ENCODE measurements at places on chromosomes 12 and 14.
A peak's percentile ranks its signal among the peaks of the same experiment; 100 is the strongest.

DNA sequence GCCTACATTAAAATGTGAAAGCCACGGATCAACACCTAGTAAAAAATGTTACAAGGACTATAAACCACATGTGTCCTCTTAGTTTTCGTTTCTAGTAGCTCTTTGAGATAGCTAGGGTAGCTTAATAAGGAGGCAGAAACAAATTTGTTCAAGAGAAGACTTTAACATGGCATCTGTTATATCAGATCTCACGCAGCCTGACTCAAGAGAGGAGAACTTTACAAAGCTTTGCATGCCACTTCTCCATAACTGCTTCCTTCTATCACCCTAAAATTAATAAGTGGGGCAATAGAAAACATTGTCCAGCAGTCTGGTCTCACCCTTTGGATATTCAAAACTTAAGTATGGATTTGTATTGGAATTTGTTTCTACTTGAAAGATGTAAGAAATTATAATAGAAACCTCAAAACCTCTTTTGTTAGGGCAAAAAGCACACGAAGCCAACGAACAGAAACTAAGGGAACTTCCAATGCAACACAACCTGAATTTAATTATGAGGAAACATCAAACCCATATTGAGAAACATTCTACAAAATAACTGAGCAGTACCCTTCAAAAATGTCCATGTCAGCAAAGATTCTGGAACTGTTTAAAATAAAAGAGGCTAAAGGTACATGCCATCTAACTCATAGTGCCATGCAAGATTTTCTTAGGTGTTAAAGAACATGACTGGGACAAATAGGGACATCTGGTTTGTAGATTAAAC lies 194.8 kb downstream of the LRIG3 start:
- DNase-seq: no peak

DNA sequence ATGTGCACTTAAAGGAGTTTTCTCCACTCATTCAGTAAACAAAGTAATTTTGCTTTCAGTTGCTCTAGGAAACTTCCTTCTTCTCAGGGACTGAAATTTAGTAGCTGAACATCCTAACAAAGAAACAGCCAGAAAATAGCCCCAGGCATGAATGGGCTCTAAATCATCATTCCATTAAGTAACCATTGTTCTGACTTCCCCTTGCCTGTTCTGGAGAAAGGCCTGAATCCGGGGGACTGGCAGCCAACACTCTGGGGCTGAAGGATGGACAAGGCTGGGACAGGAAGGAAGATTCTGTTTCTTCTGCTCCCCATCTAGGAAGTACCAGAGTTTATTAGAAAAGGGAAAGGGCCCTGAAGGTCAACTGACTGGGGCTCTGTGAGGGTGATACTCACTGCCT lies 104.5 kb downstream of the ESRRB start:
- no peak for DNase-seq

DNA sequence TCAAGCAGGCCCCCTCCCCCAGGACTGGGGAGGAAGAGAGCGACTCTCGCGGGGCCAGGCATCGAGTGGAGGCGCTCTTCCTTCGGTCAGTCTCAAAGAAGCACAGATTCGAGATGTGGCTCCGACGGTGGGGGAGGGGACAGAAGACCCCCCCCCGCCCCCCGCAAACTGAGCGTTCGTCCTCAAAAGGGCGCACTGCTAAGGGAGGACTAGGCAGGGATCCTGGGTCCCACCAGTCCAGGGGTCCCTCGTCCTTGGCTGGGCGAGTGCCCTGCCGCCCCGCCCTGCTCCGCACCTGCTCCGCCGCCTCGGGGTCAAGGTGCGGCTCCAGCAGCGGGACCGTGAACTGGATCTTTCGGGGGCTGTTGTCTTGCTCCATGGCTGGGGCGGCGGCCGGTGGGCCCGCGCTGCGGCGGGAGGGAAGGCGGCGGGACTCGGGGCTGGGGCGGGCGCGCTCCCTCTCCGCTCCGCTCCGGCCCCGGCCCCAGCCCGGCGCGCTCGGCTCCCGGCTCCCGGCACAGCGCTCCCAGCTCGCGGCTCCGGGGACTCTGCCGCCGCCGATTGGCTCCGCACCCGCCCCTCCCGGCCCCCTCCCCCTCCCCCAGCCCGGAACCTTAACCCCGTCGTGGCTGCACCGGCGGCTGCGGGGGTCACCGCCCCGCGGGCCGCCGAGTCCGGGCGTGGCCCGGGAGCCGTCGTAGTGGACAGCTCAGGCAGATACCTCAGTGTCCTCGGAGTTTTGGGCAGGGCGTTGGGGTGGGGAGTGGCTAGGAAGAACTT lies at the start of gene PPP1R1A:
Gene PPP1R1A (minus strand): TSS at position 550 of the 780 bp plus-strand sequence. CDS start 171 bp downstream, at position 379.
- DNase-seq: no peak

GRCh38 chr12:127145929-127146789 lies 1120.8 kb upstream of the TMEM132C start:
- peak; percentile 66 for DNase-seq

DNA sequence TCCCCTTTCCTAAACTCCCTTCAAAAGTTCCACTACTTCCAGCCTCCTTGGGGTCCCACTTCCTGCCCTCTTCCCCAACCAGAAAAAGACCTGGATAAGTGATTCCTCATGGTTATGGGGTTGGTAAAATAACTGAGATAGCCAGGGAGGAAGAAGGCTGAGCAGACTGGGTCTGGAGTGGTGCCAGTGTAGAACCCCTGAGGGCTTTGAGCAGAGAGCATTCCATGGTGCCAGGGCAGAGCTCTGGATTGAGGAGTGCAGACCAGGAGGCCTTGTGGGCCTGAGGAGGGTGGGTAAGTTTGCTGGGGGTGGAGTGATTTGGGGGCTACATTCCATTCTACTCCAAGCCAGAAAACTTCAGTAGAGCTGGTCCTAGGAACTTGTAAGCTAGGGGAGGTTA lies 9.5 kb upstream of the CISTR start:
- DNase-seq: no peak

DNA sequence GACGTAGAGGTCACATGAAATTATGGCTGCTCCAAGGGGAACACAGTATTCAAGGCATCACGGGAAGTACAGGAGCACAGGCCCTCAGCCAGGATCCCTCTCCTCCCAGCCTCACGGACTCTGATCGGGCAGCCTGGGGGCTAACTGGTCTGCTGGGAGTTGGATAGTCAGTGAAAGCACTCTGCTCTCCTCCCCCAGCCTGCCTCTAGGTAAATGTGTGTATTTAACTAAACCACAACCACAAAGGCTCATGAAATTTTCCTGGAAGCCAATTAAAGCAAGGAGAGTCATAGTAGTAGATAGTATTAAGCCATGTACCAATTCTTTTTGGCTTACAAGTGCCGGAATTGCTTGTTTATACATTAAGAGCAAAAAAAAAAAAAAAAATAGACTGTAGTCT lies 254.3 kb downstream of the MSRB3 start:
- DNase-seq: no peak

DNA sequence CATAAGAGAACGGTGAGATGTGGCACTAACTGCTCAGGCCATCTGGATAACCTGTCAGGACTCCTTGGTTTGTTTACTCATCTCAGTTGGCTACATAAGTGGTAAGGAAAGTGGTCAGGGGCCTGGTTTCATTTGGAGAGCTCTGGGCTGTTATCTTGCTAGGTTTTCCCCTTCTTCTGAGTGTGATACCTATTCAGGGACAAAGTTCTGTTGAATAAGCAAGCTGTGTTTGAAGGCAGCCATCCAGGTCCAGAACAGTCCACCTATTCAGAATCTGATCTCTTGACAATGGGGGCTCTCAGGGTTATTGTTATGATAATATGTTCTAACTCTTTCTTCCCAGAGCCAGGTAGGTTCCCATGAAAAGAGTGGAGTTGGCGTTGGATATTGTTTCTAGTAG lies 194.9 kb downstream of the PAH start:
- no peak for DNase-seq

- no peak for DNase-seq
Observed at GRCh38 chr14:64501411-64502171, 2.0 kb downstream of the ZBTB25 start.

DNA sequence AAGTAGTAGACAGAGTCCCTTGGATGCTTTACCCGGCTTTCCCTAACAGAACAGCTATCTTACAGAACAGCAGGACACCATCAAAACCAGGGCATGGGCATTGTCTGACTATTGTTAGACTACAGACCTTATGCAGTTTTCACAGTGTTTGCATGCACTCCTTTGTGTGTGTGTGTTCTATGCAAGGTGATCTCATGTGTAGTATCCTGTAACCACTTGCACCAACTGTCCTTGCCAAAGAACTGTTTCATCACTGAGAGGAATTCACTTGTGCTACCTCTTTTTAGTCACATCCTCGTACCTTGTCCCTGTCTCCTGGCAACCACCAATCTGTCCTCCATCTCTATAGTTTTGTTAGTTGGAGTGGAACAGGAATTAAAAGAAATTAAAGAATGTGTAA lies 183.6 kb upstream of the PZP start:
- DNase-seq: no peak

DNA sequence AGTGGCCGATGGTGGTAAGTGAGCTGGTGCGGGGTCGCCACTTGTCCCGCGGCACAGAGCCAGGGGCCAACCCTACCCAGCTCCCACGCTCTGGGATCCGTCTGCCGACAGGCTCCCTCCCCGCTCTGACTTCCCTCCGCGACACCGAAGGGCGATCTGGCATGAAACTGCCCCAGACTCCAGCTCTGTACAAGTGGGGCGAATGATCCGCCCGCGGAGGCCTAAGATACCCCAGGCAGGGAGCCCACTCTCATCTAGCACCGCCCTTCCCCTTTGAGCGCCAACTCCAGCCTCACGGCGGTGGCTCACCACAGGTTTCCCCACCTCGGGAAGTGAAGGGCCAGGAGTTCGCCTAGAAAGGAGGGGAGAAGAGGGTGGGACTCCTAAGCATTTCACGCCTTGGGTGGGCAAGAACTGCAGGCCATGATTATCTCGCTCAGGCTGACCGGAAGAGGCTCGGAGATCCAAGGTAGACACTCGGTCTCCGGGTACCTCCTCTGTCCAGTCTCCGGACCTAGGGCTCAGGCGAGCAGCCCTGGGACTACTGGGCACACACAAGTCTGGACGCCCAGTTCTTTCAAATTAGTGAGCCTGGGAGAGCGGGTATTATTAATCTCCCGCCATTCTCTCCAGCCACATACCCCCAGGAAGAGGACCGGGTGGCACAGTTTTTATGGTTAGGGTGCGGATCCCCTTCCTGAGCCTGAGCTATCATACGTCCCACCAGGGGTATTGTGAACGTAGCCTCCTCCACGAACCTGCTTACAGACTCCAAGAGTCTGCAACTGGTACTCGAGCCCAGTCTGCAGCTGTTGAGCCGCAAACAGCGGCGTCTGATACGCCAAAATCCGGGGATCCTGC lies 849 bp downstream of the WNT1 start:
- no peak for DNase-seq

DNA sequence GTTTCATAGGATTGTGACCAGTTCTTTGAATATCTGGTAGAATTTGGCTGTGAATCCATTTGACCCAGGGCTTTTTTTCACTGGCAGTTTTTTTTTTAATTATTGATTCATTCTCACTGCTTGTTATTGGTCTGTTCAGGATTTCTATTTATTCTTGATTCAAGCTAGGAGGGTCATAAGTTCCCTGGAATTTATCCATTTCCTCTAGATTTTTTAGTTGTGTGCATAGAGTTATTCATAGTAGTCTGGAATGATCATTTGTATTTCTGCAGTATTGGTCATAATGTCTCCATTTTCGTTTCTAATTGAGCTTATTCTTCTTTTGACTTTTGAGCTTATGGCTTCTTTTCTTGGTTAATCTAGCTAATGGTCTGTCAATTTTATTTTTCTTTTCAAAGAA lies 291.6 kb downstream of the AKAP6 start:
- no peak for DNase-seq

DNA sequence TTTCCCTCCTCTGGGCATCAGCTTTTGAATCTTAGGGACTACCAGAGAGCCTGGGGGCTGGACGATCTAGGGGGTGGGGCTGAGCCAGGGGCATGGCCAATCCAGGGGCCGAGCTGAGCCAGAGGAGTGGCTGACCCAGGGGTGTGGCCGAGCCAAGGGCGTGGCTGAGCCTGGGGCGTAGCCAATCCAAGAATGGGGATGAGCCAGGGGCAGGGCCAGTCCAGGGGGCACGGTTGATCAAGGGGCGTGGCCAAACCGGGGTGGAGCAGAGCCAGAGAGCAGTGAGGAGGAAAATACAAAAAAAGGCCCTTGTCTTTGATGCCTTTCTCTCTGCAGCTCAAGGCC lies 219.3 kb upstream of the NOS1 start:
- DNase-seq: no peak

- DNase-seq: no peak
Observed at GRCh38 chr12:34379142-34379541, 356.8 kb downstream of the ALG10 start.

DNA sequence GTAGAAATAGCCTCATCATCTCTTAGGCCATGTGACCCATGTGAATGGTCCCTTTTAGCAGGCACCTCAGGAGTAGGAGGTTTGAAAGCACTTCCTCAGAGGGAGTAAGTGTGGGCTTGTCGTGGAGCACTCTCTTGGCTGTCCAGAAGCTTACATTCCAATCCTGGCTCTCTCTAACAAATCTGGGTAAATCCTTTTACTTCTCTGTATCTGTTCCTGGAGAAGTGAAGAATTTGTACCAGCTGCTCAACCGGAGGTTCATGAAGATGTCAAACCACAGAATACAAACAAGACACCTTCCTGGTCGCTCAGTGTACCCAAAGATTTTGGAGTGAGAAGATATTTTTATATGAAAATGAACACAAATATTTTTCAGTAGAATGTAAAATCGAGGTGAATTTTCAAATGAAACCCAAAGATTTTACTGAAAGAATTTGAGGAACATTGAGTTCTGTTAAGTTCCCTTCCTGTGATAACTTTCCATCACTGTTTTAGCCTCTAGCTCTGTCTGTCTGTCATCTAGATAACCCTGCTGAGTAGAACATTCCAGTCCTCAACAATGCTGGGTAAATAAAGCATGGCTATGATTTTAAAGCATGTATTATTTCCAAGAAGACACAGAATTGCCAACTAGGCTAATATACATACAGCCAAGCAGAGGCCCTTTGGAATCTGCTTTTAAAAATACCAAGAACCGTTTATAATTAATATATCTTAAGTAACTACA lies 263.9 kb upstream of the RGS6 start:
- DNase-seq: no peak

DNA sequence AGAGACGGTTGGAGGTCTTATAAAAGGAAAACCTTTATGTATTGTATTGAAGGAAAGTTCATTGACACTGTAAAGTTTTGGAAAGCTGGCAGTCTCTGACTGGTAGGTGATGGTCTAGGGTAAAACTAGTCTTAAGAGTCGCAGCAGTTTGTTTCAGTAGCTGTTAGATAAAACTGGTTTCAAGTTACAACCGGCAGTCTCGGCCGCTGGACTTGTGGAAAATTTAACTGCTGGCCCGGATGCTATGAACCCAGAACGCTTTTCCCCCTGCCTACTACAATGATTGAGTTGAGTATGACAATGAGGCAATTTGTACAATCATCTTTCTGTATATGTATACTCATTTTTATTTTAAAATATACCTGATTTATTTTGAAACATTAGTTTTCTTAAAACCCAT lies 1426.9 kb downstream of the AACS start:
- DNase-seq: no peak

DNA sequence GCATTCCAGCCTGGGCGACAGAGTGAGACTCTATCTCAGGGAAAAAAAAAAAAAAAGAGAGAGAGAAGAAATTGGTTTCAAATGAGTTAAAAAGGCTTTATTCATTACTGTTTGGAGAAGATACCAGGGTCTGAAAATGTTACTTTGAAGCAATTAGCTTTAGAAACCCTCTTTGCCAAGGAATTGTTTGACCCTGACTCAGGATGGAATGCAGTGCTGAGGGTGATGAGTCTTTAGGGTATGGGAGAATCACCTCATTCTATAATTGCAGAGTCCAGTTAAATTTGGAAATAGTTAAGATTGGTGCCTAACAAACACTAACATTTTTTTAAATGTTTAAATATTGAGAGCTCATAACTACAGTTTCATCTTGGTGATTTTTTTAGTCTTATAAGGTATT lies 13.3 kb downstream of the RAP1B start:
- DNase-seq: no peak

- DNase-seq: no peak
Observed at GRCh38 chr12:84727961-84728360, 184.6 kb downstream of the SLC6A15 start.
